ENCODE measurements at places on chromosomes 4 and X.
A peak's percentile ranks its signal among the peaks of the same experiment; 100 is the strongest.

DNA sequence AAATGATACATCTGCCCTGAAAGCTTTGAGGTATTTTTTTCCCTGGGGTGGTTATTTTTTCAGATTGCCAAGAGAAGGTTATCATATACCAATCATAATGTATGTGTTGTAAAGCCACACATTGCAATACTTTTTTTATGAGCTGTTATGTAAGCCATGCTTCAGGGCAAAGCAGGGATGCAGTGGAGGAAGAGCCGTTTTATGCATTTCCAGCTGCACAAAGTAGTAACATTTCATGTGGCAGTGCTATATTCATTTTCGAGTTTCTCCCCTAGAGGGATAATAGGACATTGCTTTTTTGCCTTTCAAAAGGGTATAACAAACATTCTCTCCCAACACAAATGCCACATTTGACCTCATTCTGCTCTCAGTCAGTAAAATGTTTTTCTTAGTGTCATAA is 68.5 kb downstream of the GALNT7 start:
- no peak for DNase-seq

DNA sequence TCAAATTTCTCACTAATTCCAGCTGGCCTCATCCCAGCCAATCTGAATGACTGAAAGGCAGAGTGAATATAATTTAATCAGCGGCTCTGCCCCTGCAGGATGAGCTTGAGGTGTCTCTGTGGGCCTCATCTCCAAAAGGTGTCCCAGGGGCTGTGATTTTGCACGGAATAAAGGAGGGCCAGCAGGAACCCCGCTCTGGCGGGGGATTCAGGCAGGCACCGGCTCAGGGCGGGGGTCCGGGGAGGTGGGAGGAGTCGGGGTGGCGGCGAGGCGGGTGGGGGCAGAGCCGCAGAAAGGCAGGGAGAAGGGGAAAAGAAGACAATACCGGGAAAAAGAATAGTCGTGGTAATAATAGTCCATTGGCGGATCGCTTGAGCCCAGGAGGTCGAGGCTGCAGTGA is 16.0 kb upstream of the ERCC6L start:
- no peak for DNase-seq

DNA sequence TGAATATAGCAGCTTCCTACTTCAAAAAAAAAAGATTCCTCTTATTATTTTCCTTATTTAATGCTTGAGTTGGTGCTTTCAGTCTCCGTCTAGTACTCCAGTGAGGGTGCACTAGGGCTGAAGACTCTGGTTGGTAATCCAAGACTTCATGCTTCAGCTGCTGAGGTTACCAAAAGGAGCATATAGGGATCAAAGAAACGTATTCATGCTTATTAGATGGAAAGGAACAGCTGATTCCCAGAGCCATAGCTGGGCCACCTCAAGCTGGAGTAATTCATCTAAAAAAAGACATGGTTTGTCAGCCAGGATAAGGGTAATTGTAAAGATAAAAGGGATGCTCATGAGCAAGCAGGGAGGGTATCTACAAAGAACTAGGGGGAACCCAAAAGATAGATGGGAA is 131.7 kb upstream of the FAM47B start:
- no peak for DNase-seq

DNA sequence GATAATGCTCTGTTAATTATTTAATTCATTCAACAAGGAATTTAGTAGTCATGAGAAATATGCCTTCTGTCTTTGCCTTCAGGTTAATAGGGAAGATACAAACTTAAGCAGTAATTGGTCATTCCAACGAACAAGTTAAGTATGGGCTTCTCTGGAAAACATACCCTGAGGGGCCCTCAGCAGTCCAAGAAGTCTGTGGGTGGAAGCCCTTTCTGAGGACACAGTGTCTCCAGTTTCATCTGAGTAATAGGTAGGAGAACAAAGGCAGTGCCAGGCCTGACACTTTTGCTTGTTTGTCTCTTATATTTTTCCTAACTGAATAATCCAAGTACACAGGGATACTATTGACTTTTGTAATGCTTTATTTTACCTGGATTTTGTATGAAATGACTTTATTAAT is 262.5 kb downstream of the FBXW7 start:
- no peak for DNase-seq

DNA sequence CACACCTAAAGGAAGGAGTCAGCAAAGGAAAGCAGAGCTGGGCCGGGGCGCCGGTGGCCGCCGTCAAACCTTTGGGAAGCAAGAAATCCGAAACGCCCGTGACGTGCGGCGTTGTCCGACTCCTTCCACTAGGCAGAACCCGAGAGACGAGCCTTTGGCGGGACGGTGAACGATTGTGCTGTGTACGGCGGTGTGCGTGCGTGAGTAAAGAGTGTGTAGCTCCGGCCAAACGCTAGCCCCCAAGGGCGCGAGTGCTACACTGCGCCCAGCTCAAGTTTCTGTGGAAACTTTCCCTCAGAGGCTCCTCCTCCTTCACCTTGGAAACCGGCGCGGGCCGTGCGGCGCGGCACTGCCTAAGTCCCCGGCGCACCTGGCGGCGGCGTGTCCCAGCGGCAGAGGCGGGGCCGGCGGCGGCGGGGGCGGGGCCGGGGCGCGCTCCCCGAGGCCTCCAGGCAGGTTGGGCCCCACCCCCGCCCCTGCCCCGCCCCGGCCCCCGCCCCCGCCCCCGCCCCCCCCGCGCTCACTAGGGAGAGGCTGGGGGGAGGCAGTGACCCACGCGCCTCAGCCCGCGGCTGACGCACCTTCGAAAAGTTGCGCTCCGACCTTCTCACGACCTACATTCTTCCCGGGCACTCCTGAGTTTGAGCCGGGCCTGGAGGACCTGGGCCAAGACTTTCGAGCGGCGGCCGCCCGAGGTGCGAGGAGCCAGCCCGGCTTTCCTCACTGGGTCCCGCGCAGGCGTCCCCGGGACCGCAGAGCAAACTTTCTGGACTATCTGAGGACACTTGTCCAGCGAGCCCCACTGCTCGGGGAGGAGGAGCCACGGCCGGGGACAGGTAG is at the start of gene FHIP1A:
TSS of gene FHIP1A (plus strand) at position 547 of the 840 bp plus-strand sequence. CDS start 157,084 bp downstream, outside the sequence.
- peak; percentile 86 for DNase-seq

GRCh38 chr4:5656415-5656814 is 51.9 kb downstream of the EVC2 start:
- no peak for DNase-seq

DNA sequence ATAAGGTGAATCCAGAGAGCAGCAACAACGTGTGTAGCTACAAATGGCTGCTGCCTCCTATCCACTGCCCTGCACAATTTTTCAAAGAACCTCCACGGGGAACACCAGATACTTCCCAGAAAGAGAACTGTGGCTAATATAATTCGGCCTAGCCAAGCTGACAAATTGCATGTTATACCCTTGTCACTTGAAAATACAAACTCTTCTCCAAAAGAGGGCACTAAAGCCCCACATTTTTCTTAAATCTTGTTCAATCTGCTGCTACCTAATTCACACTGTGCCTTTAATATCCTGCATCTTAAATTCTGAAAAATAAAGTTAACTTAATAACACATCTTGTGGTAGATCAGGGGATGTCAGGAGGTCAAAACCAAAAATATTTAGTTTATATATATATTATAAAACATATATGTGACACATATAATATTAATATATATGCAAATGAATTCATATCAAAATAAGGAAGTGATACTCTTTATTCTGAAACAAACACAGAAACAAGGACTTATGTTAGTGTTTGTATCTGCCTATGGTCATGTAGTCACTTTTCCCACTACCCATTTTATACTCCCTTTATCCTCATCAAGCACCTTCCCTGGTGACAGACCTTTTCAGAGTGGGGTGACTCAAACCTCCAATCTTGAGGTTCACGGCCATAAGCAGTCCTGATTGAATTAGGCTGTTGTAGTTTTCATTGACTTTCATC is 24.1 kb downstream of the CT45A1 start:
- no peak for DNase-seq

DNA sequence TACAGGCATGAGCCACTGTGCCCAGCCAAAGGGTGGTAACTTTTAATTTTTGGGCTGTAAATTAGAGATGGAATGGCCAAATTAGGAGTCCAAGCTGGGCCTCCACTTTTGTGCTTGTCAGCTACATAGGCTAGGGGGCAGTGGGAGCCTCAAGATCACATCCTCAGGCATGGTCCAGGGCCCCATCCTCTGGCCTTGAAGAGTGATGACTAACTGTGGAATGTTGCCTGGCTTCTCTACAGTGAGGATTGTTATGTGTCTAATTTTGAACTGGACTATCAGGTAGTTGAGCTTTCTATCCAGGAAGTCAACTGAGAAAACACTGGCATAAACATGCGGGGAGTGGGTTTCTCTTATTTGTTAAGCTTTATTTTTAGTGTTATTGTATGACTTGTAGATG is 33.0 kb downstream of the CCNG2 start:
- no peak for DNase-seq

GRCh38 chr4:132108784-132109183 is 1040.3 kb upstream of the PCDH10 start:
- no peak for DNase-seq

DNA sequence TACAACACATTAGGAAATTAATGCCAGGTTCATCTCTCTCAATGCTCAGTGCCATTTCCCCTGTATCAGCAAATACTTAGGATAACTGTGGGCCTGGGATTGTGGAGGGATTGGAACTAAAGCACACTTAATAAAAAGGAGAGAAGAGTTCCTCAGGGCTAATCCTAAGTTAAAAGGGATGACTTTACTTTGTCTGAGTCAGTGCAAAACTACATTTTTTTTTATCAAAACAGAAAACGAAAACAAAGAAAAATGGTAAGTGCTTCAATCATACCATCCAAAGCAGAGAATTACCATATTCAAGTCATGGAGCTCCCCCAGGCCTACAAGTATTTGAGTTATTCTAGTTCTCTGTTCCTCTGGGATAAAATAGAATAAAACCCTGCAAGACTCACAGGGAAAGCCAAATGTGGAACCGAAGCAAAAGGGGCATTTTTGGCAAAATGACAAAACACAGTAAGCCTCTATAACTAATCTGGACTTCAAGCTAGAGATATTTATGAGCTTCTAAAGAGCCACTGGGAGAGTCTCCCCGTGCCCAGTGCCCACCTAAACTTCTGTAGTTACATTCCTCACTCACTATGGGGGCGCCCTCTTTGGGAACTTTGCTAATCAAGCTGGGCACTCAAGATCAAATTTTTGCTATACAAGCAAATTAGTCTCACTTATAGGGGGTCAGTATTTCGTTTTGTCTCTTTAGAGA is 53.4 kb downstream of the PALLD start:
- no peak for DNase-seq

- no peak for DNase-seq
Measured at GRCh38 chrX:110308220-110308619, 9.7 kb downstream of the AMMECR1 start.

- peak; percentile 56 for DNase-seq
Measured at GRCh38 chrX:48957477-48957826, at the start of gene OTUD5. TSS of gene OTUD5 (minus strand) at chrX:48957607. CDS start at chrX:48957570, 37 bp downstream.

DNA sequence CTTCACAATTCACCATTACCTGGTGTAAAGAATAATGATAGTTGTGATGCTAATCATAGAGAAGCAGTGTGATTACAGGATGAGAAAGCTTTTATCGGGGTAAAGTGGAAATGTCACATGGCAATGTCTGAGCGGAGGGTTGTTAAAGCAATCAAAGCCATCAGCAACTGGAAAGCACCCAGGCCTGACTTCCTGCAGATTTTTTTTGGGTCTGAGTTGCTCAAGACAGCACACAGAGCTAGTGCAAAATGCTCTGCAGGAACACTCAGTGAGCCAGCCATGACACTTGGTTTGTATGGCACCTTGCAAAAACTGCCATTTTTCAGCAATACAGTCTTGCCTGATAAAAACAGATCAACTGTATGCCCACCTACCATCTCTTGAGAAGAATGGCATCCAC is 152.9 kb downstream of the COL4A6 start:
- no peak for DNase-seq

DNA sequence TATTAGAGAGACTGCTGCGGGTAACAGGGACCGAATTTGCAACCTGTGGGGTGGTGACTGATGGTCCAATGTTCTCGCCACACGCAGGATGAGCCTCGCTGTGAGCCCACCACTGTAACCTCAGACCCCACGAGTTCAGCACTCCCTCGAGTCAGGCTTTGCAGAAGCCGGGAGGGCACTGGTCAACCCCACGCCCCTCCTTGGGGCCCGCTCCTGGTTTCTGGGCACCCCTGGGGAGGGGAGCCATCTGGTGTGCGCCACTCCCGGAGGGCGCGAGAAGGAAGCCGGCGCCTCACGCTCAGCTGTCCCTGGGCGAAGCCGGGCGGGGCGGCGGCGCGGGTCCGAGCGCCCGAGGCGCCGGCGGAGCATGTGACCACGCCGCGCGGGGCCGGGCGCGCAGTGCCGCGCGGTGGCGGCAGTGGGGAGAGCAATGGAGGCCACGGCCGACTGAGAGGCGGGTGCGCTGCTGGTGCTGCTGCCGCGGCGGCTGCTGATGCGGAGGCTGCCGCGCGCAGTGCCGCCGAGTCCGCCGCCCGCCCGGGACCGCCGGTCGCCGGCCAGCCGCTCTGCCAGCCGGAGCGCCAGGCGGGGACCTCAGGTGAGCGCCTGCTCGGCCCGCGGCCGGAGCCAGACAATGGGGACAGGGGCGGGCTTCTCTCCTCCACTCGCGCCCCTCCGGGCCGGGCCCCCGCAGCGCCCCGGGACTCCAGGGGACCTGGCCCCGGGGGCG is 100.1 kb downstream of the CEP135 start:
- peak; percentile 12 for DNase-seq

DNA sequence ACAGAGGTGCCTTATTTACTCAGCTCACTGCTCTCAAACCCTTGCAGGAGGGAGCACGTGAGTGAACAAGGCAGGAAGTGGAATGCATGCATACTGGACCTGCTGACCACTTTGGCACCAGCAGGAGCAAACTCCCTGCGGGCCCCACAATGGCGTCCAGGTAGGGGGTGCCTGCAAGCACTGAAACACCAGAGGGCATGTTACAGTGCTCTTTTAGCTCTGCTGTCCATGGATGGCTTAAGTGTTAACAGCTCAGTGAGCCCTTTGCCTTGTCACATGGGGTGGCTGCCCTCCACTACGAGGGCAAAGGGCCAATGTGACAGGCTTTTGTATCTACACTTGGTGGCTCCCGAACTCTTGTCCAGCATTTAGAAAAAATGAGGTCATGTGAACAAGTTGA is 199.5 kb upstream of the UGT8 start:
- no peak for DNase-seq

- DNase-seq, result no peak
Measured at GRCh38 chr4:143641361-143641760, 59.1 kb downstream of the FREM3 start.

DNA sequence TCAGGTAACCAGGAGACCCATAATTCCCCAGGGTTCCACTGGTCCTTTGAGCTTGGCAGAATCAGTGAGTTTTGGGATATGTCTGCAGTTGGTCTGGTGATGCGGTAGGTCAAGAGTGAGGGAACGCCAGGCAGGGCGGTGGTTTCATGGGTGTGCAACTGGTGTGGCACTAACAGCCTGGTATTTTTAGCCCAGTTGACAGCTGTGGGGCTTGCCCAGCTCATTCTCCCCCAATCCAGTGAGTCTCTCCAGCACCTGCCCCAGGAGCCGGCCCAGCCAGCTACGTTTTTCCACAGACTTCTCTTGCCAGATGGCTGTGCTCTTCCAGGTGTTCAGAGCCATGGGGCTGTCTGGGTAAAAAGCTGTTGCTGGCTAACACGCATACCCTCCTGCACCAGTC is 1019.9 kb downstream of the CCSER1 start:
- no peak for DNase-seq

- no peak for DNase-seq
Measured at GRCh38 chr4:123848606-123849005, 452.0 kb downstream of the SPRY1 start.
